Stimulated activated CD8-positive, alpha-beta memory T cell treated with anti-CD3 and anti-CD28 coated beads, Interleukin-12 subunit alpha, Interleukin-12 subunit beta, amount 100 ng/mL, for 4 hours (primary cell): ENCODE measurements at places on chromosomes 3 and 15.

DNA sequence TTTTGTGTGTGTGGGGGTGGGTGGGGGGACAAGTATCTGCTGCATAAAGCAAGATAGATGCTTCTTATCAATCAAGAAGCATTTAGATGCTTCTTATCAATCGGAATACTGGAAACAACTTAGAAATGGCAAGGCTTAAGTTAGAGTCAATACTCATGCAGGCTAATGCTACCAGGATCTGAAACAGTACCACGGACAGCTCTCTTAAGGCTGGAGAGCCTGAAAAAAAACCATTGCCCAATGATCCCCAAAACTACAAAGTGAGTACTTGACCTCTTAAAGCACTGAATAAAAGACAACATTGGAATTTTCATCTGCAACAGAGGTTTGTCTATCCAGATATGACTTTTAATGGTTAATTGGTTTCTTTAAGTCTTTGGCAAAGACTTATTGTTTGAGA is 262.3 kb downstream of the GAP43 start:
- DNase-seq: no peak

DNA sequence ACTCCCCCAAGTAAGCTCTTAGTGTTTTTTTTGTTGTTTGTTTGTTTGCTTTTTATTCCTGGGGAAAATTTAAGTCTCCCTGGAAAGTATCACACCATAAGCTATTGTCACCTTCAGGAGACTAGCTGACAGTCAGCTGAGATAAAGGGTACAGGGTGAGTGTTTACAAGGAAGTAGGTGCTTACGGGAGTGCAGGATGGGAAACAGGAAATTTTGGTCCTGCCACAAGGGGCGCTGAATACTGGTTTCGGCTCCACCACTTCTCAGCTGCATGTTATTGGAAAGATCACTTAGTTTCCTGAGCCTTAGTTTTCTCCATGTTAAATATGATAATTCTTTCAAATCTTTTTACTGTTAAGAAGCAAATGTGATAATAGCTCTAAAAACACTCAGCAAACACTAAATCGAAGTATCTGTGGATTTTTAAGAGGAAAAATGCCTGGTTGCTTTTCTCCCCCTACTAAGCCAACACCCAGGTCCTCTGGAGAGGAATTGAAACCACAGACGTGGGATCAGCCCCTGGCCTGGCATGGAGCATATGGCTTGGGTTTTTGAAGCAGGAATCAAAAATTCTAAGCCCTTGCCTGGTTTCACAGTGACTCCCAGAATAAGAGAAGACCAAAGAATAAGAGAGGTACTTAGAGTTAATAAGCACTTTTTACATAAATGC is 90.7 kb downstream of the SCN11A start:
- no peak for DNase-seq

GRCh38 chr3:57755368-57755675 is 787 bp upstream of the SLMAP start:
- no peak for DNase-seq

DNA sequence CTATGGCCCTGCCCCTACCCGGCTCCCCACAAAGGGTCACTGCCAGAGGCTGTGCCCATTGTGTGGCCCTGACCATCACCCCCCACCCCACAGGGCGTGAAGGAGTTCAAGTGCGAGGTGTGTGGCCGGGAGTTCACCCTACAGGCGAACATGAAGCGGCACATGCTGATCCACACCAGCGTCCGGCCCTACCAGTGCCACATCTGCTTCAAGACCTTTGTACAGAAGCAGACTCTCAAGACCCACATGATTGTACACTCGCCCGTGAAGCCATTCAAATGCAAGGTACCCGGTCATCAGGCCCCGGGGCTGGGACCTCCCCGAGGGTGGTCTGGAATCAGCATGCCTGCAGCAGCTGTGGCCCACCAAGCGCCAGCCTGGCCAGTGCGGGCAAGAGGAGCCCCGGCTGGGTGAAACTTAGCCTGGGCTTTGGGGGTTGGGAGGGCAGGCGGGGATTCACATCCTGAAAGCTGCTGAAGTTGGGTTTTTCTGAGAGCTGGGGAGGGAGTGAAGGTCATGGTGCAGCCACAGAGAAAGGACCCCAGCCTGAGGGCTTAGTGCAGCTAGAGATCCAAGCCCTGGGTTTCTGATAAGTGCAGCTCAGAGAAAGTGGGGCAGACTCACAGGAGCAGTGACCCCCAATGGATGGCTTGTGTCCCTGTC is 29.2 kb downstream of the IDH2 start:
- DNase-seq: no peak

GRCh38 chr15:41952013-41952563 is 20.3 kb downstream of the EHD4 start:
- DNase-seq: no peak

DNA sequence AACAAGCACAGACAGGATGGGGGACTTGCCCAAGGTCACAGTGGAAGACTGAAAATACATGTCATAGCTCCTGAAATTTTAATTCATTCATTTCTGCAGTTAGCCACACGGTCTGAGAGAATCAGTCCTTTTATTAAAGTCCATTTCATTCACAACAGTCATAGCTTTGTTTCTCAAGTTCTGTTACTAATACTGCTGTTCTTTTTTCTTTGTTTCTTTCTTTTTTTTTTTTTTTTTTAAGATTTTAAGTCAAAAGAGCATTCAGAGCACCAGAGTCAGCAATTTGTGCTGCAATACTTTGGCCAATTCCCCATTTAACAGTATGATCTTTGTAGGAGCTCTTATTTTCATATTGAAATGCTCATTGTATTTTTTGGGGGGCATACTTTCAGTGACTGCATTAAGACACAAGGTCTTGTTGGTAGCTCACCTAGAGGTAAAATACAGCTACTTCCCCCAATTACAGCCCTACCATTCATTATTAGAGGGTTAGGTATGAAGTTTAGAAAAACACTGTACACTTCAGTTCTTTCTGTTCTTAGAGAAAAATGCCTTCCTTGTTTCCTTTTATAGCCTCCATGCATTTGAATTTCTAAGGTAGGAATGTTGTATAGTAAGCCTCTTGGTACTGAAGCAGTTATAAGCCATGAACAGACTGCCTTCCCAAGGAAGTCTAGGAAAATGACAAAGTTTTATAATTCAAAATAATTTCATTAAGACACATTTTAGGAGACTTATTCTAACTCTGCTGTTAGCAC is 9.6 kb downstream of the GALK2 start:
- no peak for DNase-seq

DNA sequence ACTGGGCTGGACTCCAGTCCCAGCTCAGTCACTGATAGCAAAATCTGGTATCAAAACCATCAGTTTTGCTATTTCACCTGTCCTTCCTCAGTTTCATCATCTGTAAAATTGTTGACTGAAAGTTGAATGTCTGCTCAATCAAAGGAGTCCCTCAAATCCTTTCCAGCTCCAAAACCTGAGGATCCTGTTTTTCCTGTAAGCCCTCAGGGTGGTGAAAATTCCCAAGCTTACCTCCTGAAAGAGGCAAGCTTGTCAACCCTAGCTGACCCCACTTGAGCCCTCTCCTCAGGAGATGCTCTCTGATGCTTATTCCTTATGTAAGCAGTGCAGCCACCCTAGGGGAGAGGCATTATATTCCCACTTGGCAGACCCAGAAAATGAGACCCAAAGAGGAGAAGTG is 82.6 kb downstream of the HMG20A start:
- DNase-seq: no peak

GRCh38 chr3:82378392-82378791 is 616.9 kb upstream of the GBE1 start:
- no peak for DNase-seq

DNA sequence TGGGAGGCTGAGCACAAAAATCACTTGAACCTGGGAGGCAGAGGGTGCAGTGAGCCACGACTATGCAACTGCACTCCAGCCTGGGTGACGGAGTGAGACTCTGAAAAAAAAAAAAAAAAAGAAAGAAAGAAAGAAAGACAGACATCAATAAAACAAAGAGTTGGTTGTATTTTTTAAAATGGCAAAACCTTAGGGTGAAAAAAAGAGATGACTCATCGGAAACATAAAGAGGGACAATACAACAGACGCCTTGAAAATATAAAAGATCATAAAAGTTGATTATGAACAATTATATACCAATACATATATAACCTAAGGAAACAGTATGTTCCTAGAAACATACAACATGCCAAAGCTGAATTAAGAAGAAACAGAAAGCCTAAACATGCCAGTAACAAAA is 92.8 kb downstream of the SCAPER start:
- DNase-seq: no peak

DNA sequence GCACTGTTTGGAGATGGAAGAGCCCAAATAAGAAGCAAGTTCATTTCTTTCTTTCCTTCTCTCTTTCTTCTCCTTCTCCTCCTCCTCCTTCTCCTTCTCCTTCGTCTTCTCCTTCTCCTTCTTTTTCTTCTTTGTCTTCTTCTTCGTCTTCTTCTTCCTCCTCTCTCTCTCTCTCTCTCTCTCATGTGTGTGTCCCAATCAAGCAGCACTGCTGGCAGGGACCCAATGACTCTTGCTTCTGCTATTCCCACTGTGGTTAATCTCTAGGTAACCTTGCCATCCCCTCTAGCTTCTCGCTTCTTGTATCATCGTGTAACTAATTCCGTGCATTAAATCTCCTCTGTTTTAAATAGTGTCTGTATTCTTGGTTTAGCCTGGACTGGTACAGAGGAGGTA is 26.1 kb upstream of the ZNF280D start:
- no peak for DNase-seq

DNA sequence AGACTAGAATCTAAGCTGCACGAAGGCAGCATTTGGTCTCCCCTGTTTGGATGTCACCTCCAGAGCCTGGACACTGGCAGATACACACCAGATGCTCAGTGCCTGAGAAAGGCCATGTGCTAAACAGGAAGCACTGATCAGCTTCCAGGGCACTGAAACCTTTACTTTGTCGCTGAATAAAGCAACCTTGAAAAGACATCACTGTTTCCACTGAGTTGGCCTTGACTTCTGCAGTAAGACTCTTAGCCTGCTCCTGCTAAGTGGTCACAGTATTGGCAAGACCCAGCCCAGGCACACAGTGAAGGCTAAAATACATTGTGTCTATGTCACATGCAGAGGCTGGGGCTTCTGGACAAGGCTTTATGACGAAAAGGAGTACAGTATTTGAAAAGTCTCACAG is 104.3 kb upstream of the ICE2 start:
- DNase-seq: no peak

DNA sequence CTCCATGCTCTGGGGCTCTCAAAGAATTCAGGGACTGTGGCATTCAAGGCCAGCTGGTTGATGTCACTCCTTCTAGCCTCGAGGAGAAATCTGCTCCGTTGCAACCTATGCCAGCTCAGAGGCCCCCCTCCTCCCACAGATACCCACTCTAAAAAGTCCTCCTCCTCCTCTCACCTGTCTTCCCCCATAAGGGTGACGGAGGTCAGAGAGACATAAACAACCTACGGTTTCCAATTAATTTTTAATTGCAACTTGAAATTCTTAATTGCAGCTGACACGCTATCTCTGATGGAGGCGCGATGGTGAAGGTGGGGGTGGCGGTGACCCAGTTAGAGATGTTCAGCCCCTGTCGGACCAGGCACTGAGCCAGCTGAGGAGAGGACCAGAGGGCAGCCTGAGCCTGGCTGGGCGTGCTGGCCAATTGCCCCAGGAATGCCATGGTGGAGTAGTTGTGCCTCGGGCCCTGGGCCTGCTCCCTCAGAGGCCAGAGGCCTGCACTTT is 43.2 kb upstream of the INSYN1 start:
- DNase-seq: no peak

- no peak for DNase-seq
Observed at GRCh38 chr15:31086344-31086743, 15.2 kb downstream of the TRPM1 start.

GRCh38 chr3:12622335-12622734 is 41.6 kb downstream of the RAF1 start:
- DNase-seq: no peak

DNA sequence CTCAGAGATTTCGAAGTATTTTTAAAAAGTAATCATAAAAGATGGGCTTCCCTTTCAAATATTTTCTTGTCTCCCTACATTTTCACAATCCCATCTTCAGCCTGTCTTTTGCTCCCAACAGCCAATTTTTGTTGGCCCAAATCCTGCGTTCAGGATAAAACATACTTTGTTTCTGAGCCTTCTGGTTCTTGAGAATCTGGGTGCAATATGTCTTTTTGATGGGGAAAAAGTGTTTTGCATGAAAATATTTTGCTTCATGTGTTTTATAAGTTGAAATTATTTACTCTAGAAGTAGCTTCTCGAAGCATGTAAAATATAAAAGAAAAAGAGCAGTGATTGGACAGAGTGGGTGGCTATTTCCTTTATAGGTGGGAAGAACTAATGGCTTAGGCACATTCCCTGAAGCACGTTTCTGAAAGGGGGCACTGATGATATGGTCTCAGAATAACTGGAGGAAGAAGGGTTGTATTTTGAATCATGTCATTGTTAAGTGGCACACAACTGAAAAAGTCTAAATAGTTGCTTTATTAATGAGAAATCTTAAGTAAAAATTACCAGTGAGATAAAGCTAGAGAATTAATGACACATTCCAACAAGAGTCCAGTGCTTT is 3.9 kb downstream of the UNC13C start:
- no peak for DNase-seq

GRCh38 chr3:29346828-29347227 is 66.0 kb downstream of the RBMS3 start:
- no peak for DNase-seq

DNA sequence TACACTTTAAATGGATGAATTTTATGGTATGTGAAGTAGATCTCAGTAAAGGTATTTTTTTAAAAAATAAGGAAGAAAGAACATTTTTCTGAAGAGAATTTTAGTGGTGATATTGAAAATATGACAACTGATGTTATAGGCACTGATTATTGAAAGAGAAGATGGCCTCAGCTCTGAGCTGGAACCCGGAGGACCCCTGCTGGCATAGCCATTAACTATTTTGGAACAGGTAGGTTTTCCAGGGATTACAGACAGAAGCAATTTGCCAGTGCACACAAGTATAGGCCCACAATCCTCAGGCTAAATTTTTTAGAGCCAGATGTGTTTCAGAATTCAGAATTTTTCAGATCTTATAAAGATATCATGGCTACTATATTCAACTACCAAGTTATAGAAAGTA is 315.9 kb upstream of the GPR149 start:
- DNase-seq: no peak

GRCh38 chr3:46966811-46967210 is 9.7 kb downstream of the CCDC12 start:
- DNase-seq: no peak

GRCh38 chr15:78299101-78299930 is at the start of gene SKIC8:
TSS of gene SKIC8 (minus strand) at chr15:78299609. CDS start at chr15:78295686, 3,923 bp downstream.
- DNase-seq: peak; percentile 85

GRCh38 chr3:179971280-179971679 is 65.5 kb downstream of the PEX5L start:
- no peak for DNase-seq

DNA sequence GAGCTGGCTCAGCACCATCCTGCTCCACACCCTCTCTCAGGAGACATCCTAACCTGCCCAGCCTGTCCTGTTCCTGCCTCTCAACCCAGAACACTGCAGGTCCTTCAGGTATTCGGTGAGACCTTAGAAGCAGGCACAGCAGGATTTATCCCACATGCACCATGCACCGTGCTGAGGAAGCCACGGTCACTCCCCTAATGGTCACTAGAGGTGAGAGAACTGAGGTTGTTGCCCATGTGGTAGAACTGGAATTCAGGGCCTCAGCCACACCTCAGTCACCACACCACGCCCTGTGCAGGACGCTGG is 36.9 kb downstream of the APBA2 start:
- no peak for DNase-seq

GRCh38 chr15:22815766-22816165 is 22.7 kb upstream of the NIPA2 start:
- no peak for DNase-seq
